ENCODE measurements at places on chromosomes 12 and 14.
A peak's percentile ranks its signal among the peaks of the same experiment; 100 is the strongest.

GRCh38 chr14:21257394-21257909 is 11.8 kb downstream of the HNRNPC start:
- DNase-seq, result no peak

GRCh38 chr12:103348935-103349334 is 146.8 kb downstream of the C12orf42 start:
- DNase-seq, result no peak

GRCh38 chr12:124188561-124189405 is 106.1 kb upstream of the RFLNA start:
- DNase-seq, result peak; percentile 43

GRCh38 chr12:5969974-5970690 is 25.1 kb upstream of the ANO2 start:
- DNase-seq, result no peak

DNA sequence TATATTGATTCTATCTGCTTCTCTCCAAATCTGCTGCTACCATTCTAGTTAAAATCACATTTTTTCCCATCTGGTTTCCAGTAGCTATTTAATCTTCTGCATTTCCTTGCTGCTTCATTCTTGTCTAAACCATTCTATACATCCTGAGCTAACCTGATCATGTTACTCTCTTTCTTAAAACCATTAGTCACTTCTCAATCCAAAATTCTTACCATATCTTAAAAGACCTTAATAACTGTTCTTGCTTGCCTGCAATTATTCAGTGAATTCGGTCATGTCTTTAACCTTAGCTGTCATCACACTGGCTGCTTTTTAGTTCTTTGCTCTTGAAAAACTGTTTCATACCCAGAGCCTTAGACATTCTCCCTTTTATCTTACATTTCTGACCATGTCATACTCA is 56.4 kb upstream of the PZP start:
- no peak for DNase-seq

DNA sequence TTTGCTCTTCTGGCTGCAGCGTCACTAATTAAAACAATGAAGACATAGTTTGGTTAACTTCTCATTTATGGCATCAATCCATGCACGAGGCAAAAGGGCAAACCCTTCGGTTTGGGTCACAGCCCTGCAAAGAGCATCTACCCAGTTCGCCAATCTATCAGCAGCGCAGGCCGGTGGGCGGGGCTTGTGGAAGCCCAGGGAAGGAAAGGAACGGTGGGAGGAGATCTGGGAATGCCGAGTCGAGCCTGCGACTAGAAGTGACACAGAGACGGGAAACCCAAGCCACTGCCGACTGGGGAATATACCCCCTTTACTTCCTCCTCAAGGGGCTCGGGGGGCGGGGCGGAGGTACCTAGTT is 466 bp downstream of the KICS2 start:
- DNase-seq, result no peak

- DNase-seq, result peak; percentile 68
Measured at GRCh38 chr14:36069535-36069900, 107.0 kb downstream of the PTCSC3 start.

GRCh38 chr12:132275110-132275531 is 54.3 kb downstream of the GALNT9 start:
- no peak for DNase-seq

- no peak for DNase-seq
Measured at GRCh38 chr12:64054079-64054520, 168.0 kb downstream of the KICS2 start.

- no peak for DNase-seq
Measured at GRCh38 chr12:119179335-119180021, 747 bp downstream of the HSPB8 start.

DNA sequence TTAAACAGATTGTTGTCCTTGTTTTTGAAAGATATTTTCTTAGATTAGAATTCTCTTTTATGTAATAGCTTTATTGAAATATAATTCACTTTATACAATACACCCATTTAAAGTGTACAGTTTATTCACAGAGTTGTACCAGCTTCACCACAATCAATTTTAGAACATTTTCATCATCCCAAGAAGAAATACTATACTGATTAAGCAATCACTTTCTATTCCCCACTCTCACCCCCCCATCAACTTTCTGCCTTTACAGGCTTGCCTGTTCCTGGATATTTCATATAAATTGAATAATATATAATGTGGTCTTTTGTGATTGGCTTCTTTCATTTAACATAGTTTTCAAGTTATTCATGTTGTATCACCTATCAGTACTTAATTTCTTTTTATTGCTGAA is 44.4 kb downstream of the ARHGAP5 start:
- no peak for DNase-seq

DNA sequence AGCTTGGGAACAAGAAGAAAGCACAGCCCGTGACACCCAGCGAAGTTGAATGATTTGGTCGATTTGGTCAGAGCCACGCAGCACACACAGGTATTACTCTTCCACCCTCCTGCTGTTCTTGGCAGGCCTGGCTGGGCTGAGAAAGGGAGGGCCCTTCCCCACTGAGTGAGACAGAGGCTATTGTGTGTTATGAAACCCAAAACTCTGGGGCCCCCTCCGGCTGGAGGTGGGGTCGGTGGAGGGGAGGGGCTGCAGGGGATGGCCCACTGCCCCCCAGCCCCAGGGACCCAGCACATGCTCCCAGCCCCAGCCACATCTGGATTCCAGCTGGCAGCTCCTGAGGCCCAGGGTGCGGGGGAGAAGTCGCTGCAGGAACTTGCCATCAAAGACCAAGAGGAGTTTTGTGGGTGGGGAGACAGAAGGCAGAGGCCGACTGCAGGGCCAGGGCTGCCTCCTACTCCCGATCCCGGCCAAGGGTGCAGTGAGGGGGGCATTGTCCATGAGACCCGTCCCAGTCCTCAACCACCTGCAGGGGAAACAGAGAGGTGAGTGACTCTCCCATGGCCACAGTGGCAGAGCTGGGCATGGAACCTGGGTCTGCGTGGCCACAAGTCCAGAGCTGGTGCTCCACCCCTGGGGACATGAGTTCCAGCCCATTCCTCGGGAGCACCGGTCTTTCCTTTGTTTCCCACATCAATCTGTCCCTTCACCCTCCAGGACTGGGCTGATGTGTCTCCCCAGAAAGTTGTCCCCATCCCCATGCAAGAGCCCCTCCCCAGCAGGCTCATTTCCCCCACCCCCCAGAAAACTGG is 8.7 kb downstream of the TMEM119 start:
- DNase-seq, result no peak

- no peak for DNase-seq
Measured at GRCh38 chr12:22826026-22826425, 201.1 kb downstream of the ETNK1 start.

DNA sequence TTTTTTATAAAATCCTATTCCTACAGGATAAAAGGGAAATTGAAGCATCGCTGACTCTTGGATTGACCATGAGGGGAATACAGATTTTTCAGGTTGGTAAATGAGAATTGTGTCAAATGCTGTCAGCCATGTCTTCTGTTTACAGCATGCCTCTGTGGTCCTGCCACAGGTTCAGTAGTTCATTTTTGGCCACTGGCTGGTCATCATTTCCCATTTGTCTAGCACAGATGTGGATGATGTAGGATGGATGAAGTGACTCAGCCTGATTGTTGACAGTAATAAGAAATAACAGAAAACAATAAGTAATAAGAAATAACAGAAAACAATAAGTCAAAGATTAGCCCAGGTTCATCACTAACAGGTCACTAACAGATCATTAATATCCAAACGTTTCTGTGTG is 59.8 kb downstream of the FRMD6 start:
- DNase-seq, result no peak

GRCh38 chr14:61498811-61499210 is 177.4 kb downstream of the PRKCH start:
- DNase-seq, result no peak

DNA sequence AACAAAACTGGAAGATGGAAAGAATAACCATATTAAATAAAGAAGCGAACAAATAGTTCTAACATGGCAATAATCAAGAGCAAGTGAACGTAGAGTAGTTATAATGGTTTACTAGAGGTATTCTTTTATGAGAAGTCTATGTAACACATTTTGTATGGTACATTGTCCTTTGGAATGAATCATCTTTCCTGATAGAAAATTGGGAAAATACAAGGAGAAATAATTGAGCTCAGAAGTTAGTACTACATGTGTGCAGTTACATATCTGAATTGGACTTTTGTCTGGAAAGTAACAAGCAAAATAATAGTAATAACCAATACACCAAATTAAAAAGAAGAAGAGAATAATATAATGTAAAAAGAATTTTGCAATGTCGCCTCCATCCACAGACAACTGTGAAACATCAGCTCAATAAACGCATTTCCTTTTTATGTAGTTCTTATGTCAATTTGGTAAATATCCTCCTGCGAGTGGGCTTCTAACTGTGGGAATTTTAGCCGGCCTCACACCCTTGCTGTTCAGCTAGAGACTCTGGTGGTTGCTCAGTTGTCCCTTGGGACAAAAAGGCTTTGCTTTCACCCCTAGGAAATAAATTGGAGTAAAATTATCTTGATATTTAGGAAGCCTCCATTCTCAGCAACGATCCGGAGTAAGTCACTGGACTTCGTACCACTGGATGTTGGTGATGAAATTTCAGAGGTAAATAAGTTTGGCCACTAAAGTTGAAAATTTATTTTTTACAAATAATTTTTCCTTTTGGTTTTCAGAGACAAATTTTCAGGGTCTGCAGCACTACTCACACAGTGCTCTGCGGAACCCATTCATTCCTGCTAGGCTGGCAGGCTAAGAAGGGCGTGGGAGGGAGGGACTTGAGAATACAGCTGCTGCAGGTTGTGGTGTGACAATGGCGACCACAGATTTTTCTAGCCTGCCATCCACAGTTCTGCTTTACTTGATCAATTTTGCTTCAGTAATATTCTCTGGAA is 1.1 kb upstream of the TUBA1A start:
- no peak for DNase-seq

DNA sequence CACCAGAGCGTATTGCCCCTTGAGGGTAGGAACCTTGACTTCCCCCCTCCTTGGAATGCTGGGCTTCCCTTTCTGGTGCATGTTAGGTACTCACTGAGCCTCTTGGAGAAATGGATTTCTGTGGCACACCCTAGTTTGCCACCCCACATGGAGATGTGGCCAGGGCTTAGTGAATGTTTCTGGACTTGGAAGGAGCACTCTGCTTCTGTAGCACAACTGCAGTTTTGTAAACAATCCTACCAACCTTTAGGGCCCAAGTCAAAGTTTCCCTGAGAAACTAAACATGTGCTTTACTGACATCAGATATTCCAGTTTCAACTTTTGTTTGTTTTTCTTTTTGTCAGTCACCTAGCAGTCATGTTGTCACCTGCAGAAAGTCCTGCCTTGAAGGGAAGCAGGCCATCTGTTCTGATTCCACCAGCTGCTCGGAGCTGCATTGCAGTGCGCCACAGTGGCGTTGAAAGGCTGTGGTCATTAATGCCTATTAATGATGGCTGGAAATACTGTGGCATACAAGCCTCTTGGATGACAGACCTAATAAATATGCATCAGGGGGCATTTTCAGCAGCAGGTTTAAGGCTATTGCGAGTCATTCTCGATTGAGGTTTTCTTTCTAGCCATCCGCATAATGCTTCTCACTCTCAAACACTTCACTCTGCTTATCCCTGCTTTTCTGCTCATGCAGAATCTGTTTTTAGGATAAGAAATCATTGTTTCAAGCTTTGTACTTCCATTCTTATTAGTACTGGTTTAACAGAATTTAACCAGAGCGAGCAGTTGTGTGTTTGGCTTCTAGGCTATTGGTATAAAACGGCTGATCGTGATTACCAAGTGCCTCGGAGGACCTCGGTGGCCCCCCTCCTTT is 7.8 kb downstream of the PELI2 start:
- no peak for DNase-seq

DNA sequence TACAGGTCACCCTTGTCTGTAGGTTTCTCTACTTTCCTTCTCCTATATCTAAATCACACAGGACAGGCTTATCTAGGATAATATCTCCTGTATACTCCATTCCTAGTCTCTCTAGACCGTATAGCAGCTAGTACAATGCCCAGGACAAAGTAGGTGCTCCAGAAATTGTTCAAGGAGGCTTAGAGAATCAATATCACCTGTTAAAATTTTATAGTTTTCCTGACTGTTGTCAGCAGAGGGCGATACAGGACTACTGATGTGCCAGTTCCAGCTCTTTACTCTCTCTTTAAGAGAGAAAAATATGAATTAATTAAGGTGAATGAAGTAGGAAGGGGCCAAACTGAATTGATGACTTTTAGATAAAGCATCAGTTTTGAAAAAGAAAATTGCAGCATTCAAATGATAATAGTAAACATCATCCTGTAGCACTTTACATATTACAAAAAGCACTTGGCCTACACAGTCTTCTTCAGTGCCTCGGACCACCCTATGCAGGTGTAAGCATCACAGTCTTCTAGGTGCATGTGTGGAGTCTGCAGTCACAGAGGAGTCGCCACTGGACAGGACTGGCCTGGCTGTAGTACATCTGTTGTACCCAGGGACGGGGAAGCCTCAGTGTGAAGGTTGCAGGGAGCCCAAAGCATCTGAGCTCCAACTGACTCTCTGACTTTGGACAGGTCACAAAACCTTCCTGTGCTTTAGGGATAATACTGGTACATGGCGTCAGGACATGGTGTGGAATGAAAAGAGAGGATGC is 61.9 kb upstream of the MAX start:
- DNase-seq, result peak; percentile 6

GRCh38 chr14:50037852-50038251 is 78.5 kb downstream of the VCPKMT start:
- DNase-seq, result no peak

- DNase-seq, result no peak
Measured at GRCh38 chr12:79911889-79912656, 22.8 kb downstream of the PPP1R12A start.

All from NCI-H1436 treated with DMSO at 0.1 percent for 48 hours (cell line).